ENCODE measurements at places on chromosomes 5 and 9.

DNA sequence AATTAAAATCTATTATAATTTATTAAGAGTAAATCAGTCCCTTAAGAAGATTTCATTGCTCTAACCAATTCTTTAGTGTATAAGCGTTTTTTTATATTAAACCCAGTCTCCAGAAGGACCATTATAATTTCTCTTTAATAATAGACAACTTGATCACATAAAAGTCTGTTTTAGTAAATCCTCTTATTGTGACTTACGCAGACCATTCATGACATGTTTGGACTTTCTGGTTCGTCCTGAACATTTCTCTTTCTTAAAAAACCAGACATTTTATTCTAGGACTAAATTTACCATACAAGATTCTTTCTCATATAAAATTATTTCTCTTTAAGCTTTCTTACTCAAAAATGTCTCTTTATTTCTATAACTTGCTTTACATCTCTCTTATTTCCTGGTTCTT, 196.2 kb upstream of the RAI14 start:
- no peak for DNase-seq

DNA sequence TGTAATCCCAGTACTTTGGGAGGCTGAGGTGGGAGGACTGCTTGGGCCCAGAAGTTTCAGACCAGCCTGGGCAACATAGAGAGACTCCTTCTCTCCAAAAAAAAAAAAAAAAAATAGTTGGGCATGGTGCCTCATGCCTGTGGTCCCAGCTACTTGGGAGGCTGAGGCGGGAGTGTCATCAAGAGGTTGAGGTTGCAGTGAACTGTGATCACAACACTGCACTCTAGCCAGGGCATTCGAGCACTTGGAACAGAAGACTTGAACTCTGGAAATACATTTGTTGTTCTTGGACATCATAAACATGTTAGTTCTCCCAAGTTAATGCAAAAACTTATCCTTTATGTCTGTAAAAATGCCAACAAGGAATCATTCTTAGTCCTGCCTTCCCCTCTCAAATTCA, 29.6 kb downstream of the EHMT1 start:
- DNase-seq, result no peak

- DNase-seq, result peak; percentile 75
Measured at GRCh38 chr9:132268725-132269352, 85.9 kb downstream of the SETX start.

DNA sequence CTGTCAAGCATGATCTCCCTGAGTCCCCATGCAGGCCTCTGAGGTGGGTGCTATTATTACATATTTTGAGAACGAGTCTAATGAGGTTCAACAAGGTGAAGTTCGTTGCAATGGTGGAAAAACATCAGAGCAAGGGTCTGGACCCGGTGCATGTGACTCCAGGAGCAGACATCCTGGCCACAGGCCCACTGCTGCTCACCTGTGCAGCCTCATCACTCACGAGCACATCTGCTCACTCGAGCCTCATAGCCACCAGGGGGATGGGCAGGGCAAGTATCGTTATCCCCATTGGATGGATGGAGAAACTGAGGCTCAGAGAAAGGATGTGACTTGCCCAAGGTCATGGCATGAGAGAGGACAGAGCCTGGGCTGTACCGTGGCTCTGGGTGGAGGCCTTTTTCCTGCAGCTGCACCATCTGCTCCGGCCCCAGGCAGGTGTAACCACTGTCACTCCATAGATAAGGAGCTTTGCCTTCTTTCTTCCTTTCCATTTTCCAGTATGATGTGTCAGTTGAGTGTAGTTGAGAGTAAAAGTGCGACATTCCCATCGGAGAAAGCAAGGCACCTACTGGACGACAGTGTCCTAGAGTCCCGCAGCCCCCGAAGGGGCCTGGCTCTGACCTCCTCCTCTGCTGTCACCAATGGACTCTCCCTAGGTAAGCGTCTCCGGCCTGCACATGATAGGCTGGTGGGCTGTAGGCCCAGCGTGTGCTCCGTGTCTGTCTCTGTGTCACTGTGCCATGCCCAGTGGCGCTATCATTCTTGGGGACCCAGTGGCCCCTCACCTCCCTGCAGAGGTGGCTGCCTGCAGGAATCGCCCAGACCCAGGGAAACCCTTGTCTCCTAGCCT, 68.4 kb upstream of the GARNL3 start:
- no peak for DNase-seq

- no peak for DNase-seq
Measured at GRCh38 chr5:133607451-133607850, 4.9 kb downstream of the FSTL4 start.
